ENCODE measurements at places on chromosomes 7 and 10.

DNA sequence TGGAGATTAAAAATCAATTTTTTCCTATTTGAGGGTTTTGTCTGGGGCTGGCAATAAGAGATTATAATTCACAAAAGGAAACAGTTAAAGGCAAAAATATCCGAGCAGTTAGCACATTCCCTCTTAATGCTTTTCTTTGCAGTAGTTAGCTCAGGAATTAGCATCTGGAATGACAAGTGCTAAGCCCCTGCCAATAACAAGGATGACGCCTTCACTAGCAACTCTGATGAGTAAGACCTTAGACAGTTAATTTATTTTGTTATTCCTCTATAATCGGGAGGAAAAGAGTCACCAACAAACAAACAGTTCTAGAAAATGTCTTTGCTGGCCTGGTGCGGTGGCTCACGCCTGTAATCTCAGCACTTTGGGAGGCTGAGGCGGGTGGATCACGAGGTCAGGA lies 151.3 kb downstream of the TRIL start:
- no peak for DNase-seq

GRCh38 chr10:36251068-36251467 lies 609.0 kb upstream of the FZD8 start:
- DNase-seq: no peak

DNA sequence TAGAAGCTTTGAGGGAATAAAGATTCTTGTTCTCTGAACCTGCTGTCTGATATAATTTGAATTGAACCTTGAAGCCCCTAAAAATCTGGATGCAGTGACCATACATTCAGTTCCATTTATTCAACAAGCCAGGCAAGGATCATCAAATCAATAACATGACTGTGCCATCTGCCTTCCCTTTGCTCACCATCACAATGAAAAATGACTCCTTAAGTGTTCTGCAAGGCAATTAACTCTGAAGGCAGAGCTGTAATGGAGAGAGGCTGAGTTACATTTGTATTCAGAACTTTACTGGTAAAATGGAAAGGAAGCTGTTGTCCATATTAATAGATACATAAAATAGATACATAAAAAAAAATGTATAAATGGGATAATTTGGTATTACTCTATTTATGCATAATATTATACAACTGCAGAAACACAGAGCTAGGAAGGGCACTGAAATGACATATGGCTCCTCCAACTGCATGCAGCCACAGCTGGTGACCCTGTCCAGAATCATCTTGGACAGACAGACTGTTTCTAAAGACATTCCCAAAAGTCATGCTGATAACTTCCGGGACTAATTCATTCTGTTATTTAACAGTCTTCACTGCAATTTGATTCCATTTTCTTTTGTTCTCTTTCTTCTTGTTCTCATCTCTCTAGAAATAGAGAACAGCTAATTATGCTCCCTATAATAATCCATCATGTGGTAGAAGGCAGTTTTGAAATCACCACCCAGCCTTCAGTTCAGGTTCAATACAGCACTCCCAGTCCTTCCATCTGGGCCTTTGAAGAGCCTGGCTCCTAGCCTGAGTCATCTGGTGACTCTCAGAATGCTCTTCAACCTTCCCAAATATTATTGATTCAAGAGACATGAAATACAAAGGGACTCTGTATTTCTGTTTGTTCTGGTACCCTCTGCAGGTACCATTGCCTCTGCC lies 412.6 kb downstream of the GFRA1 start:
- no peak for DNase-seq

DNA sequence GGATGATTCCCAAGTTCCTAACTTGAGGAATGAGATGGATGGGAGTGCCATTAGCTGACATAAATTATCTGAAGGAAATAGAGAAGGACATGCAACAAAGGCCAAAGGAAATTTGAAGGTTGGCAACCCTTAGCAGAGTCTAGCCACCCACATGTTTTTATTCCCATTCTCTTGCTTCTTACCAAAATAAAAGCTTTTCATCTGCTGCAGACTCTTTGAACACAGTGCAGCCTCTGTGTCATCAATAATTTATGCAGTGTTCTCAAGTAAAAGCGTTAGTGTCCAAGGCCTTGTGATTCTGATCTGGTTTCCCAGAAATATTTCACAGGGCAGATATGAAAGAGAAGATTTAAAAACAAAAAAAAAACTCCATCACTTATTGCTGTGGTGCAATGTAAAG lies 98.5 kb downstream of the ST7 start:
- no peak for DNase-seq

DNA sequence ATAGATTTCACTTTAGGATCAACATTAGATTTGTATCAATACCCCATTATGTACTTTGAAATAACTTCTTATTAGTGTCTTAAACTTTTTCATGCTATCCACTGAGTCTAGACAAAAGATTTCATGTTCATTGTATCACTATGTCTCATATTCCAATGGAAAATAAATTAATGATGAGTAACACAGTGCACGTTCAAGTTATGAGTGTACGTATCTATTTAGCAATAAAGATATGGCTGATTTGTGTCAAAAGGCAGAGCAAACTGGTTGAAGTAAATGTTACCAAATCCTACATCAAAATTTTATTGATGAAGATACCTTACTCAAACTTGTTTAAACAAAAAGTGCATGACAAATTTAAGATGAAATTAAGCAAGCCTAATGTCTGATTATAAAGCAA lies 102.4 kb downstream of the SEMA3E start:
- no peak for DNase-seq

DNA sequence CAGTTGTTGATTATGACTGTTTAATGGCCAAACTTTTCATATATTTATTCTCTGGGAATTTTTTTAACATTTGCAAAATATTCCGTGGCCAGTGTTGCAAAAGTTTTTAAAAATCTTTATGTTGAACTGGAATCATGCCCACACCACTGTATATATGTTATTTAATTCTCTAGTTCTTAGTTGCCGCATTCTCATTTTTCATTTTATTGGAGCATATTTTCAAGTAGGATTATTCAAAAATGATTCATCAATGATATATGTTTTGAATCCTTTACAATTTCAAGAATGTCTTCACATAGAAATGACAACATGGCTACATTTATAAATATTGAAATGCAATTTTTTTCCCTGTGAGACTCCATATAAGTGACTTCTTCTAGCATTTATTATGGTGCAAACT lies 188.6 kb upstream of the LRRTM3 start:
- DNase-seq: no peak

- DNase-seq: no peak
Measured at GRCh38 chr10:2852574-2853323, 214.6 kb upstream of the PFKP start.

DNA sequence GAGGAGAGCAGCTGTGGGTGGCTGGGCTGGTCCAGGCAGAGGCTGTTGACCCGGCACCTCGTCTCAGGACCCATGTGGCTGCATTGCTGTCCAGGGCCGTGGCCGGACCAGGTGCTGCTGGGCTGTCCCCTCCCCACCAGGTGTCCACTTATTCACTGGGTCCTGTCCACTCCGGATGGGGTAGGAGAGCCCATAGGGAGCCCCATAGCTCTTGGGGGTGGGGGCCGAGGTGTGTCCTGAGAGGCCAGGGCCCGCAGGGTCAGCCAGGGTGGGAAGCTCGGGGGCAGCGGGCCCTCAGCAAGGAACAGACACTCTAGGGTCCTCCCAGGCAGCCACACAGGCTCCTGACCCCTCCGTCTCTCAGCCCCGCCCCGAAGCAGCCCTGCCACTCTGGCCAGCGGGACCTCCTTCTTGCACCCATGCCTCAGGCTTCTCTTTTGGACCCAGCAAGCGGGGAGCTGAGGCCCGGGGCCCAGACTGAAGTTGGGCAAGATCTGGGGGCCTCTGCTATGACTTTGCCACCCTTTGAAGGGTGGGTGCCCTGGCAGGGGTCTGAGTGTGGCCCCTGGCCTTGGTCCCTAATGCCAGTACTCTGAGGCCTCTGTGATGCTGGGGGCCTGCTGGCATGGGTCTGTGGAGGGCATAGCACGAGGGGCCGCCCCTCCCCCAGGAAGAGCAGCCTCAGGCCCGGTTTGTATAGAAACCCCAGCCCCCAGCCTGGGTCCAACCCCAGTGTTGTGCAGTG lies 86.4 kb downstream of the NKX6-2 start:
- DNase-seq: no peak

GRCh38 chr10:69912589-69912988 lies 110.9 kb downstream of the COL13A1 start:
- DNase-seq: no peak

- DNase-seq: no peak
Measured at GRCh38 chr7:35657125-35657524, 37.8 kb downstream of the HERPUD2 start.

DNA sequence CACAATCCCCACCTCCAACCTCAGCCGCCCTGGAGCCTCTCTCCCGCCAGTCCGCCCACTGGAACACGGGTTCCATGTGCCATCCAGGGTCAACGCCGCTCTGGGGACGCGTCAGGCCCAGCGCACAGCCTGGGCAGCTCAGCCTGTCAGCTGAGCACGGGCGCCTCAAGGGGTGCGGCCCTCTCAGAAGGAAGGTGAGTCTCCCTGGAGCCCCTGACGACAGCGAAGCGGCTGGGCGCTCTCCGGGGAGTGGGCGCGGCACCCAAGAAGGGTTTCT lies 1.2 kb upstream of the SLC18A3 start:
- no peak for DNase-seq

Data from CD8-positive, alpha-beta T cell (primary cell).